ENCODE measurements at places on chromosomes 13 and 19.

- DNase-seq: no peak
Observed at GRCh38 chr19:1257475-1258162, 9.2 kb downstream of the MIDN start.

GRCh38 chr13:84739021-84739420, 856.7 kb upstream of the SLITRK1 start:
- DNase-seq: no peak

- DNase-seq: peak; percentile 17
Observed at GRCh38 chr13:31160857-31161556, 697 bp downstream of the HSPH1 start.

GRCh38 chr19:50238043-50238442, 34.6 kb downstream of the MYH14 start:
- no peak for DNase-seq

- no peak for DNase-seq
Observed at GRCh38 chr13:74930402-74931165, 551.4 kb downstream of the TBC1D4 start.

DNA sequence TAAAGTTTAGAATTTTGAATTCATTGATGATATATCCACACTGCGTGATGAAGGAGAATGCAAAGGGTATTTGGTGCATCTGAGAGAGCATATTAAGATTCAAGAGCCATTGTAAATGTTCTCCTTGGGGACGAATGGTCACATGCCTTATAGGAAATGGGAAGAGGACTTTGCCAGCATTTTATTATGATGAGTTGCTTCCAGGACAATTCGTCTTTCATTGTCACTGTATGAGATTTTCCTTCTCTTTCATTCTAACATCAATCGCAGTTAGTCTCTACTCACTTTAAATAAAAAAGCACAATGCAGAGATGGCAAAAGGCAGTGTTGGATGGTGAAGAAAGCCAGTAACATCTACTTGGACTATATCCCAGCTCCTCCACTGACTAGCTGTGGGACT, 21.4 kb downstream of the WDFY2 start:
- DNase-seq: no peak

- no peak for DNase-seq
Observed at GRCh38 chr19:2308114-2308556, at the start of gene LINGO3. TSS of gene LINGO3 (minus strand) at chr19:2308154. CDS start at chr19:2291776, 16,378 bp downstream.

DNA sequence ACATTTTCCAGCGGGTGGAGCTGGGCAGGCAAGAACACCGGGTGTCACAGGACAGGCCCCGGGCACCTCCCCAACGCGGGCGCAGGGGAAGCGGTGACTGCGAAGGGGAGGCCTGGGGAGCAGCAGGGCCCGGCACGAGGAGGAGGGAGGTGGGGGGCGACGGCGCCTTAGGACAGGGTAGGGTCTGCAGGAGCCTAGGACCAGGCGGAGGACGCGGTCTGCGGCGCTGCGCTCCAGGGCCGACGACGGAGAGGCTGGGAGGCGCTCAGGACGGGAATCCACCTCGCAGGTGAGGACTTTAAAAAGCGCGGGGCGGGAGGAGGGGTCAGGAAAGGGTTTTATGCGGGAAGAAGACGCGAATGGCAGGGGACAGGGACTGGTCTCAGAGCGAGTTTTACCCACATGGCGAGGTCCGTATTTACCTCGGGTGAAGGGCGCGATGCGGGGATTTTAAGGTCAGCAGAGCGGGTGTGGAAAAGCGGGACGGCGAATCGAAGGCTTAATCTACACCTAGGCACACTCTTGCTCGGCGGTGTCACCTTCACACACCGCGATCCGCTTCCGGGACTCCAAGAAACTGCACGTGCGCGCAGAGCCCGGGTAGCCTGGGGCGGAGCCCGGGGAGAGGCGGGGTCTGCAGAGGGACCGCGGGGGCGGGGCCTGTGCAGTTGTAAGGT, 13.5 kb downstream of the ERVV-2 start:
- no peak for DNase-seq

DNA sequence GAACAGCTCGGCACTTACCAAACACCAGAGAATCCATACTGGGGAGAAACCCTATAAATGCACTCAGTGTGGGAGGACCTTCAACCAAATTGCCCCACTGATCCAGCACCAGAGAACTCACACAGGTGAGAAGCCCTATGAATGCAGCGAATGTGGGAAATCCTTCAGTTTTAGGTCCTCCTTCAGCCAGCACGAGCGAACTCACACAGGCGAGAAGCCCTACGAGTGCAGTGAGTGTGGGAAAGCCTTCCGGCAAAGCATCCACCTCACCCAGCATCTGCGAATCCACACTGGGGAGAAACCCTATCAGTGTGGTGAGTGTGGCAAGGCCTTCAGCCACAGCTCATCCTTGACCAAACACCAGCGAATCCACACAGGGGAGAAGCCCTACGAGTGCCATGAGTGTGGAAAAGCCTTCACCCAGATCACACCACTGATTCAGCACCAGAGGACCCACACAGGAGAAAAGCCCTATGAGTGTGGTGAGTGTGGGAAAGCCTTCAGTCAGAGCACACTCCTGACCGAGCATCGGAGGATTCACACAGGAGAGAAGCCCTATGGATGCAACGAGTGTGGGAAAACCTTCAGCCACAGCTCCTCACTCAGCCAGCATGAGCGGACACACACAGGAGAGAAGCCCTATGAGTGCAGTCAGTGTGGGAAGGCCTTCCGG, 8.3 kb downstream of the ZNF135 start:
- DNase-seq: no peak

- DNase-seq: no peak
Observed at GRCh38 chr19:29329460-29330134, 116.6 kb upstream of the UQCRFS1 start.

DNA sequence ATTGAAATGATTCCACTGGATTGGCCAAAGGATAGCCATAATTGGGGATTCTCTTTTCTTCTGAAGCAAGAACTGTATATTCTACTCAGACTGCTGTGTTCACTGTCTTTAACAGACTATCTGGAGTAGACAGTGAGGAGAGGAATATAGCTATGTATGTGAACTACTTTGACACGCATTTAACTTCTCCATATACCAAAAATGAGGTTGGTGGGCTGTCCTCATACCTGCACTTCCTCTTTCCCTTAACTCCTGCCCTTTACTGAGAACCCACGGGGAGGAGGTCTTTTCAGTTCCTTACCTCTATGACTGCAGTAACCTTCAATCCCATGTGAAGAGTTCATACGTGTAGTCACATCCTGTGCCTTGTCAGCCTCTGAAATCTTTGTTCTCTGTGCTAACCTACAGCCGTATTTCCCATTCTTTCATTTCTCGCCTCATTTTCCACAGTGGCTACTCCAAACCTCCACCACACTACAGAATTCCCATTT, 305.8 kb downstream of the MTUS2 start:
- no peak for DNase-seq

DNA sequence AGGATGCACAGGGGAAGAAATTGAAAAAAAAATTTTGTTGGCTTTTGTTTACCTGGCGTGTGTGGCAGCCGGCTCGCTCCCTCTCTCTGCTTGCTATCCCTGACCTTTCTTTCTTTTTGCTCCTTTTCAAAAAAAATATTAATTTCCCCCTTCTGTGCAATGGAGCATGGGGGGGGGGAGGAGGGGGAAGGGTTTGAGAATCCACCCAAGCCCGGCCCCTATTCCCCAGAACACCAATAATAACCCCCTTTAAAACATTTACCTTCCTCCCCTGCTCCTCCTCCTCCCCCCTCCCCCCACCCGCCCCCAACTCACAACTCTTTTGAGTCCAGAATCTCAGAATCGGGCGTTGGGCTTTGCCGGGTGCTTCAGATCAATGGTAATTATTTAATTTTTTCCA, 28.4 kb downstream of the NFIX start:
- DNase-seq: no peak

GRCh38 chr13:106095919-106096318, 439.5 kb downstream of the EFNB2 start:
- no peak for DNase-seq

GRCh38 chr13:94556621-94557020, 39.3 kb downstream of the TGDS start:
- no peak for DNase-seq

DNA sequence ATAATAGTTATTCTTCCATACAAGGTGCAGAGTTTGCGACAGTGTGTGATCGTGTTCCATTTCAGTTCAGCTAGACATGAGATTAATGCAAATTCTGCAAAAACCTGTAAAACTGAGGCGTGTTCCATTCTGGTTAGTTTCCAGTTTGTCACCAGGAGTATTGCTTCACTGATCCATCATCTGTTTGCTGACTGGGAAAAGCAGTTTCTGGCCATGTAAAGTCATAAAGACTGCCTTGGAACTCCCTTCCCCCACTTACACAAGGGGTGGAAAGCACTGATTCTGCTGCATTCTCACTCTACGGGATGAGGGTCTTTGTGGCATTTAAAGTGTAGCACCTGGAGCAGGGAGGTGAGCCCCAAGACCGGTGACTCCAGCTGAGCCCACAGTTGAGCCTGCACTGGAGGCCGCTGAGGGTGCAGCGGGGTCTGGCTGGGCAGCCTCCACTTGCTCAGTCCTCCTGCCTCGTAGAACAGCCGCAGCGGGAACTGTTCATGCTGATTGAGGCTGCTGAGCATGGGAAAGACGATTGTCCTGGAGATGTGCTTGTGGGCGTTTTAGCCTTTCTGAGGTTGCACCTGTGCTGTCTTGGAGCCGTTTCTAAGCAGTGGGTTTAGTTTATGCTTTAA, 2.0 kb downstream of the ZNF57 start:
- no peak for DNase-seq

DNA sequence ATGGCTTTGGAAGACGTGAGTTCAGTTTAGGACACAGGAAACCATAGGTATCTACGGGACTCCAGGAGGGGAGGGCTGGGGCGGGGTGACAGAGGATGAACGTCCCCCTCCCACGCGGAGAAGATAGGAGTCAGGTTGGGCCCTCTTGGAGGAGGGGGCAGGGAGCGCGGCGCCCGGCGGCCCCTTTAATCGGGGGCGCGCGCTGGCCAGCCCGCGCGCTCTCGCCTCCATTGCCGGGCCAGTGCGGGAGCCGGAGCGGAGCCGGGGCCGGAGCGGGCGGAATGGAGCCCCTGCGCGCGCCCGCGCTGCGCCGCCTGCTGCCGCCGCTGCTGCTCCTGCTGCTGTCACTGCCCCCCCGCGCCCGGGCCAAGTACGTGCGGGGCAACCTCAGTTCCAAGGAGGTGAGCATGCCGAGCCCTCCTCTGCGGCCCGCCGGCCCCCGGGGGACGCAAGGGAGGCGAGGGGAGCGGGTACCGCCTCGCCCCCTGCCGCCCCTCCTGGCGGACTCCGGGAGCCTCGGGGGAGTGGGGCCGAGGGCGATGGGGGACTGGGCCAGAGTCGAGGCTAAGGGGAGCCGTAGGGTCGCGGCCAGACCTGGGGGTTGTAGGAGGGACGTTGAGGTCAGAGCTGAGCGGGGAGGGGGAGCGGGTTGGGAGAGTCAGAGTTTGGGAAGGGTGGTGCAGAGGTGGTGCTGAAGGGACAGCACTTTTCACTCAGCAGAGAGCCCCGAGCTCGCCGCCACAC, at the start of gene TMEM145:
TMEM145 (plus strand) TSS at position 214 of the 744 bp plus-strand sequence; CDS start at position 282, 68 bp downstream.
- DNase-seq: no peak
